ENCODE measurements at places on chromosomes 5 and 9. TPM values are rescaled to one million over a fixed set of nuclear protein-coding genes. Genes with fewer than 3 reads are reported as not detected.

DNA sequence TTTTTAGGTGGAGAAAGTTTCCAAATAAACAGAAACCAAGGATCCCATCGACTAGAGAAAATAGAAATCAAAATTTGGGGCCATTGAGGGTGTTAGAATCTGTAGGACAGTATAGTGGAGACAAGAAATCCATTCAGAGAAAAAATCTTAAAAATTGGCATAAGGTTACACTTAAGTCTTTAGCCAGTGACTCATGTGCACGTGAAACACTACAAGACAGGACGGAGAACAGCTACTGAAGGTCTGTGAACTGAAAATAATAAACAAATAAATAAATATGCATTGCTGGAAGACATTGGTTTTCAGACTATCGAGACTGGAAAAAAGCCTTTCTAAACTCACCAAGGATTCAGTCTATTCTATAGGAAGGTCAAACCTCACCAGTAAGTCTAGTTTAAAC lies 1955.5 kb downstream of the MAT2B start:
- H3K4me3 ChIP-seq = no peak overlapping the region
- no peaks in the 10 kb centered on the region for H3K36me3 ChIP-seq
- H3K4me1 ChIP-seq = no peaks in the 10 kb centered on the region
- H3K27ac ChIP-seq = no peak overlapping the region

DNA sequence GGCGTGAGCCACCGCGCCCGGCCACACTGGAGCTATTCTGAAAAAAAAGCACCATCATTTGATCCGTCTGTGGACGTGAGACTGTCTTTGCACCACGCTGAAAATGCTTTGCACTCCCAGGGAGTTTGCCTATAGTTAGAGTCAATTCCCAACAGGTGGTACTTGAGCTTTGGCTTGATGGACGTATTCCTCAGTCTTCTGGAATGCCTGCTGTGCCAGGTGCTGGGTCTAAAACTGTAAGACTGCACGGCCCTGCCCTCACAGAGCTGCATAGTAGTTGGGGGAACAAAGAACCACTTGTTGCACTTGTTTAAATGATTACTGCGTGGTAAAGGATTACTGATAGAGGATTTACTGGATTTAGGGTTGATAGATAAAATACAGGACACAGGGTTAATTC lies 3.4 kb upstream of the CCNO start:
- H3K27ac ChIP-seq = no peak overlapping the region
- DNase-seq = no peak
- H3K4me3 ChIP-seq = no peak overlapping the region
- no peaks in the 10 kb centered on the region for H3K36me3 ChIP-seq
- peaks cover 16% of the 10 kb centered on the region for H3K27me3 ChIP-seq

DNA sequence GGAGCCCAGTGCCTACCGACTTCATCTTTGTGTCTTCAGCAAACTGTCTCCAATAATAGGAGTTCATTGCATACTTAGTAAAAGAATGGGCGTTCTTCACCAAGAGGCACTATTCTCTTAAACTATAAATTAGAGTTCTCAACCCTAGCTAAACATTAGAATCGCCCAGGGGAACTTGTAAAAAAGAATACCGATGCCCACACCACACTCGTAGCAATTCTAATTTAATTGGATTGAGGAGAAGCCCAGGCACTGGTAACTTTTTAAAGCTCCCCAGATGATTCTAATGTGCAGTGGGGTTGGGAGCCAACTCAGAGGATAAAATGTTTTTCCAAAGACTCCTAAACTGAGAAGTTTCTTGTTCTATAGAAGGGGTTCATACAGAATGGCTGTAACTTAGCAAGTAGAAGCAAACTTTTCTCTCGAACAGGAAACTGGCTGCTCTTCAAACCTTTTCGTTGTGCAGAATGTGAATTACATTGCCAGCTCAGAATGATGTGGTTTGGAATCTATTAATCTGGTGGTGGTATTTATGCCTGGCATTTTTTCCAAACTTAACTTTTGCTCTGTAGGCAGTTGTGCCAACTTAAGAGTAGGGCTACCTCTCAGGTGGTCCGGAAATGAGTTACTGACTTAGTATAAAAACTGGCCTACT lies 26.4 kb upstream of the NFIB start:
- H3K4me1 ChIP-seq = no peaks in the 10 kb centered on the region
- no peak for DNase-seq
- H3K27me3 ChIP-seq = no peaks in the 10 kb centered on the region
- H3K27ac ChIP-seq = no peak overlapping the region

SNCAIP gene
- 9.5 TPM for total RNA-seq

DNA sequence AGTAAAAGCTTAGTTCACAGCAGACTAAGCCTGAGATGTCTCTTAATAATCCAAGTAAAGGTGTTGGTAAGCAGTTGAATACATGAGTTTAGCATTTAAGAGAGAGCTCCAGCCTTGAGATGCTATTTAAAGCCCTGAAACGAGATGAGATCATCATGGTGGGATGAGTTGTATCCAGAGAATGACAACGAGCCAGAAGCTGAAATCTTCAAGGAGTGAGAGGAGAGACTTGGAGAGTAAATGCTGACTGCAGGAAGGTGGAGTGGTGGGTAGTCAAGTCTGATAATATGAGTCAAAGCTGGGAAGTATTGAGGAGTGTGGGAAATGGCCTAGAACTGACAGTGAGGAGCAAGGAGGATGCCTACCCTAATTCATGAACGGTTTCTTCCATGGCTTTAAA lies 53.7 kb downstream of the PLAC8L1 start:
- no peaks in the 10 kb centered on the region for H3K36me3 ChIP-seq
- no peak overlapping the region for H3K27ac ChIP-seq
- H3K4me1 ChIP-seq = no peaks in the 10 kb centered on the region
- H3K4me3 ChIP-seq = no peak overlapping the region
- DNase-seq = no peak
- H3K27me3 ChIP-seq = no peaks in the 10 kb centered on the region

GRCh38 chr9:130172161-130172857 lies at the start of gene NCS1:
Gene NCS1, plus strand, starts transcription at chr9:130172404. Its CDS starts 260 bp downstream, at chr9:130172664.
- DNase-seq = peak; percentile 66
- peaks cover 22% of the 10 kb centered on the region for H3K4me1 ChIP-seq
- H3K27me3 ChIP-seq = no peaks in the 10 kb centered on the region
- H3K36me3 ChIP-seq = no peaks in the 10 kb centered on the region
- peak within 1 kb of the TSS; percentile 68 for H3K4me3 ChIP-seq

DNA sequence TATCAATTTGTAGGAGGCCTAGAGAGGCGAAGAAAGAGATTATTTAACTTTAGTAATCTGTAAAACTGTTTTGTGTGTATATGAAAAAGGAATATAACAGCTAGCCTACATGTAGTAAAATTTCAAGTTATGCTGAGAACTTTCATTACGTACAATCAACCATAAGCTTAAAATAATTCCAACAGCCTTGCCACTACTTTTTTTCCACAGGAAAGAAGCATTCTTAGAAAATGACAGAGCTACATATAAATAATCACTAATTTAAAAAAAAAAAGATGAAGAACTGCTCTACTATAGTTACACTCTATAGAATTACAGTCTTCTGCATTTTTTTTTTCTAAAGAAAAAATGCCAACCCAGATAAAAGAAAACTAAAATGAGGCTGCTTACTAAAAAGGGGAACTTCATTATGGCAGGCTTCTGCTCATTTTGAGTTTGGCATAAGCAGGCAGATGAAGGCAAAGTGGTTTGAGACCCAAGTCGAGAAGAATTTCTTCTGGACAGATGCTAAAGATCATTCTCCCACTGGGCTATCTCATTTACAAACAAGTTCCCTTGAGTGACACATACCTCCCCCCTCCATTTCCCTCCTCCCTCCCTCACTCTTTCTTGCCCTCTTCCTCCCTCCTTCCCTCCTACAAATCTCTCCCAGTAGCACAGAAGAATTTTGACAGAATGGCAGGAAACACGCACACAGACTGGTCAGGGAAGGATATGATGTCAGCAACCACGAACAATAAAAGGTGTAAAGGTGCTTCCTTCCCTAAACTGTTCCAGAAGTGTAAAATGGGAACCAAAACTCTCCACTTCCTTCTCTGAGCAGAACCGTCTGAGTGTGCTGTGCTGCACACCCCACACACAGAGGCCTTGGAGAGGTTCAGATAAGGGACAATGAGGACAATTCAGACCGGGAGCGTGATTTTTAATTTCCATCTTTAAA lies 56.1 kb downstream of the MEF2C start:
- peak overlapping the region; percentile 6 for H3K4me3 ChIP-seq
- peak overlapping the region; percentile 80 for H3K27ac ChIP-seq
- peaks cover 77% of the 10 kb centered on the region for H3K4me1 ChIP-seq
- peaks cover 9% of the 10 kb centered on the region for H3K36me3 ChIP-seq
- no peak for DNase-seq

RLN2 gene
- total RNA-seq = not detected

BARHL1 gene
- not detected for total RNA-seq

GRCh38 chr9:132943651-132944293 lies 644 bp downstream of the TSC1 start:
- H3K27ac ChIP-seq = peak overlapping the region; percentile 95
- no peak for DNase-seq
- H3K4me3 ChIP-seq = peak overlapping the region; percentile 92

DNA sequence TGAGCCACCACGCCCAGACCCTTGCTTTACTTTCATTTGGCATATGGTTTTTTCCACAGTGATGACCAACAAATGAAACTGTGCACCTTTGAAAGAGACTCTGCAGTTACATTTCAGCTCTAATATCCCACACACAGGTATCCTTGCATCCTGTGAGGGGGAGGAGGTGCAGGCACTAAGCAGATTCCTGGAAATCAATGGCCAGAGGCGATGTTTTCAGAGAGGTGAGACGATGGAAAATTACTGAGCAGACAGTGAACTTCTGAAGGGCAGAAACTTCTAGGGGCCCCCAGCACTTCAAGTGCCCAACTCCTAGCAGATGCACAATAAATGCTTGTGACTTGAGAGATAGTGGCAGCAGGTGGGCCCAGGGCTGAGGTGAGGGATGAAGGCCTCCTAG lies 29.8 kb upstream of the GNE start:
- no peaks in the 10 kb centered on the region for H3K27me3 ChIP-seq
- no peak overlapping the region for H3K4me3 ChIP-seq
- no peaks in the 10 kb centered on the region for H3K36me3 ChIP-seq

DNA sequence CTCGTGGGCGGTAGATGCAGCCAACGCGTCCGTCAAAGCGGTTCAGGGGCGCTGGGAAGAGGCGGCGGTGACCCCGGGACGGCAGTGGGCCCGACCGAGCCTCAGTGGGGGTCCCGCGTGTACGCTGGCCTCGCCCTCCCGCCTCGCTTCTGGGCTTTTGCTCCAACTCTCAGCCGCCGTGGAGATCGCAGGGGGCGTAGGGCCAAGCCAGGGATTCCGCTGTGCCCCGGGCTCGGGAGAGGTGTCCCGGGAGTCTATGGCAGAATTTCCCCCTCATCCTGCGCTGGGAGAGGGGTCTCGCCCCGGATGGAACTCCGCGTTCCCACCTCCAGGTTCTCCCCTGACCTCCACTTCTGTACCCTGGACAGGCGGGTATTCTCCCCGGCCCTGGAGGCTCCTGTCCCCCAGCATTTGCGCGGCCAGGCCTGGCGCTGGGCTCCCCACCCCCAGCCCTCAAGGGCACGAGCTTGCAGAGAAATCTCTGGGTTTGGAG lies 131.9 kb downstream of the MRPL36 start:
- peak overlapping the region; percentile 14 for H3K4me3 ChIP-seq
- H3K36me3 ChIP-seq = no peaks in the 10 kb centered on the region
- peaks cover 5% of the 10 kb centered on the region for H3K27me3 ChIP-seq
- no peak overlapping the region for H3K27ac ChIP-seq

DNA sequence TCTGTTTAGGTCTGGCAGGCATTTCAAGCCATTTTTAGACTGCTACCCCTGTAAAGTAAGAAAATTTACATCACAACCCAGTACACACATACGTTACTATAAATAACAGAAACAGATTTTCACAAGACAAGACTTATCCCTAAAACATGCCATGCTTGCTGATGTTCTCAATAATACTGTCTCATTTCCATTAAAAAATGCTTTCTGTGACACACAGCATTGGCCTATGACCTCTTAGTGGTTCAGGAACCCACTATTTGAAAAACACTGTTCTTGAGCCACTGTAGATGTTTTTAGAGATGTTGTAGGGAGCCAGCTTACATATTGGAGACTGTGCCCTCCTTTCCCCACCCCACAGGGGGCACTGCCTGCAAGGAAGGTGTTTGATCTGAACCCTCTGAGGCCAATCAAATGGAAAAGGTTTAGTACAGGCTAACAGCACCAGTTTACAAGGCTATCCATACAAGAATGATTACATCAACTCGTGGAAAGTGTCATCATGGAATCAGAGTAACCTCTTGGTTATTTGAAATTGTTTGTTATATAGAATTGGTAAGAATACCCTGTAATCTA lies 30.8 kb downstream of the ZSWIM6 start:
- no peak for DNase-seq
- H3K4me3 ChIP-seq = no peak overlapping the region
- H3K4me1 ChIP-seq = no peaks in the 10 kb centered on the region
- no peak overlapping the region for H3K27ac ChIP-seq

SLCO6A1 gene
- not detected for total RNA-seq

SPATA31C1 gene
- not detected for total RNA-seq

SPEF2 gene
- total RNA-seq = 2.0 TPM

- DNase-seq = no peak
- H3K36me3 ChIP-seq = peaks cover under 1% of the 10 kb centered on the region
- H3K4me3 ChIP-seq = no peak overlapping the region
- H3K27ac ChIP-seq = no peak overlapping the region
- H3K4me1 ChIP-seq = no peaks in the 10 kb centered on the region
Measured at GRCh38 chr9:110161940-110162339, 46.0 kb downstream of the C9orf152 start.

DNA sequence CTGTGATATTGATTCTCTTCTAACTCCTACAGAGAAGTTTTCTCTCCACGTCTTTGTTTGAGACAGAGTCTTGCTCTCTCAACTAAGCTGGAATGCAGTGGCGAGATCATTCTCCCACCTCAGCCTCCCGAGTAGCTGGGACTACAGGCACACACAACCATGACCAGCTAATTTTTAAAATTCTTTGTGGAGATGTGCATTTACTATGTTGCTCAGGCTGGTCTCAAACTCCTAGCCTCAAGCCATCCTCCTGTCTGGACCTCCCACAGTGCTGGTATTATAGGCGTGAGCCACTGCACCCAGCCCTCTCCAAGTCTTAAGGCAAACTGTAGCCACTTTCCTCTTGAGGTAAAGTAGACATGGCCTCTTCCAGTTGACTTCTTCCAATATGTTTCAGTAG lies 72.2 kb downstream of the SNX18 start:
- H3K4me3 ChIP-seq = no peak overlapping the region
- H3K36me3 ChIP-seq = no peaks in the 10 kb centered on the region
- no peaks in the 10 kb centered on the region for H3K27me3 ChIP-seq
